Vagina (tissue), 2 donors: ENCODE measurements at places on chromosomes 1 and 21. TPM values are rescaled to one million over a fixed set of nuclear protein-coding genes. Genes with fewer than 3 reads are reported as not detected.

MACO1 gene
- total RNA-seq: 13.8 TPM

SPATA46 gene
- not detected for total RNA-seq

FAM151A gene
- not detected for total RNA-seq

GRCh38 chr1:198845851-198846250, 207.0 kb downstream of the PTPRC start:
- no peaks in the 10 kb centered on the region for H3K36me3 ChIP-seq
- no peaks in the 10 kb centered on the region for H3K27me3 ChIP-seq
- DNase-seq: no peak
- H3K4me3 ChIP-seq: no peak overlapping the region
- no peak overlapping the region for H3K27ac ChIP-seq
